Prostate gland (tissue), 2 donors: ENCODE measurements at places on chromosomes 5 and 9.

DNA sequence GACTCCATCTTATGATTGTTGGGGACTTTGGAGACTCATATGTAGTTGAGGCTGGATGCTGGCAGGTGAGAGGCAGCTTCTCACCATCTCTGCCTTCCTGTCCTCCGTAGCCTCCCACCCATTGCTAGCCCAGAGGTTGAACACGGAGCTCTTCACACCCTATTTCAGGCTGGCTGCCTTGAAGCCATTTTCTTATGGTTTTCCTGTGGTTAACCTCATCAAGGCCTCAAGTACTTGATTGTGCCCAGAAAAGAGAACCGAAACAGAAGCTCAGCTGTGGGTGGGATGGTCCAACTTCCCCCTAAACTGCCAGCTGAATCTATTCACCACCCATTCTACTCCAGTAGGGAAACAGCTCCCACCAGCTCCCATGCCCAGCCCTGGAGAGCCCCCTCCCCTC is 102.9 kb downstream of the LIFR start:
- no peak for DNase-seq

- DNase-seq: no peak
Measured at GRCh38 chr5:135365281-135365680, 33.8 kb downstream of the MACROH2A1 start.

- DNase-seq: no peak
Measured at GRCh38 chr9:15469406-15469805, 41.4 kb downstream of the PSIP1 start.

DNA sequence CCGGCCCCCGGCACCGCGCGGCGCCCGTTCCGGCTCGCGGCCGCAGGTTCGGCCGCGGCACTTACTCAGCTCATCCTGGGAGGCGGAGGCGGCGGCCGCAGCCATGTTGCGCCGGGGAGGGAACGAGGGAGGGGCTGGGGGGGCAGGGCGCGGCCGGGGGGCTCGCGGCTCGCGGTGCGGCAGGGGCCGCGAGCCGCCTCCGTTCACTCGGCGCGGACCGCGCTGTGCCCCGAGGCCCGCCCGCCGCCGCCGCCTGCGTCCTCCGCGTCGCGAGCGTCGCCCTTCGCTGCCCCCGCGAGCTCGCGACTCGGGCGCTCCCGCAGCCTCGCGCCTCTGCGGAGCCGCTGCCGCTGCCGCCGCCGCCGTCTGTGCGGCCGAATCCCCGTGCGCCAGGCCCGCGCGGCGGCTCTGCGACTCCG is 735 bp downstream of the ECPAS start:
- DNase-seq: no peak

DNA sequence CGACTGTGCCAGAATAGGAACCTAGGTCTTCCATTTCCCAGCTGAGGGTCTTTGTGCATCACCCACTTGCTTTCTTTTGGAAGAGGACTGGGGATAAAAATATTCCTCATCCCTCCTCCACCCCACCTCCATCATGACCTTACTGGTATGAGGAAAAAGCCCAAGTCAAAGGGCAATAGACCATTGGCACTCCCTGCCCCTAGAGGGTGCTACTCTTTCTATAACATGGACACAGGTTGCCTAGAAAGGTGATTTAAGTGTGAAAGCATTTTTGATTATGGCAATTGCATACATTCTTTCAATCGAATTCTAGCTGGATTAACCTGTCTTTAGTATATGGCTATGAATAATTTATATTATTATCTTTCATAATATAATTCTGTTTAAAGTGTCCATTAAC is 22.8 kb upstream of the ZNF618 start:
- DNase-seq: no peak

GRCh38 chr9:38137342-38137741 is 68.3 kb upstream of the SHB start:
- DNase-seq: no peak

- no peak for DNase-seq
Measured at GRCh38 chr5:107619781-107620180, 51.0 kb downstream of the EFNA5 start.
